ENCODE measurements at places on chromosomes 3 and 15. TPM values are rescaled to one million over a fixed set of nuclear protein-coding genes. Genes with fewer than 3 reads are reported as not detected.

TLR9 gene
- total RNA-seq: not detected

TNNC1 gene
- total RNA-seq: 1.3 TPM

CD200R1 gene
- under 0.01 TPM for total RNA-seq

SSUH2 gene
- total RNA-seq: under 0.01 TPM

MEGF11 gene
- not detected for total RNA-seq

GOLGA8T gene
- not detected for total RNA-seq

TMEM207 gene
- not detected for total RNA-seq

SKOR1 gene
- total RNA-seq: not detected

SEMA3G gene
- total RNA-seq: not detected

UBP1 gene
- total RNA-seq: 56.3 TPM

AP2M1 gene
- total RNA-seq: 876 TPM

PLA2G4D gene
- total RNA-seq: not detected

ALDH1A3 gene
- total RNA-seq: 5.0 TPM

TMEM40 gene
- total RNA-seq: not detected

ENTPD3 gene
- not detected for total RNA-seq

ARL14 gene
- total RNA-seq: 0.18 TPM

ADAMTS7 gene
- 0.83 TPM for total RNA-seq

CYP1A2 gene
- total RNA-seq: not detected

GCNT3 gene
- not detected for total RNA-seq

AHSG gene
- not detected for total RNA-seq

PLOD2 gene
- total RNA-seq: 117 TPM

CMTM8 gene
- not detected for total RNA-seq

ZNF592 gene
- 4.3 TPM for total RNA-seq

RBM15B gene
- total RNA-seq: 17.2 TPM

ZNF660 gene
- total RNA-seq: 1.4 TPM

C3orf62 gene
- total RNA-seq: 0.83 TPM

CAMK1 gene
- total RNA-seq: 33.3 TPM

KIAA1143 gene
- total RNA-seq: 16.8 TPM

TRH gene
- total RNA-seq: not detected

LRRC49 gene
- 16.8 TPM for total RNA-seq

FYCO1 gene
- 16.1 TPM for total RNA-seq

SPINT1 gene
- 0.56 TPM for total RNA-seq

LRRIQ4 gene
- total RNA-seq: not detected

NAA50 gene
- 125 TPM for total RNA-seq

SPESP1 gene
- total RNA-seq: 3.0 TPM

SPCS1 gene
- total RNA-seq: 50.5 TPM

CHRFAM7A gene
- not detected for total RNA-seq

VILL gene
- 2.3 TPM for total RNA-seq

NPAP1 gene
- total RNA-seq: not detected

UCN2 gene
- total RNA-seq: 0.54 TPM

CELF6 gene
- not detected for total RNA-seq

GP9 gene
- not detected for total RNA-seq

SHF gene
- total RNA-seq: 1.8 TPM

ROPN1 gene
- total RNA-seq: not detected

OR5K2 gene
- total RNA-seq: not detected

CHRNB4 gene
- not detected for total RNA-seq

KLF15 gene
- total RNA-seq: 0.18 TPM
